ENCODE measurements at places on chromosomes 16 and 17.

- DNase-seq: no peak
Observed at GRCh38 chr17:1076299-1076981, 79.5 kb downstream of the TIMM22 start.

- no peak for DNase-seq
Observed at GRCh38 chr17:47934856-47935255, 6.5 kb upstream of the PNPO start.

- no peak for DNase-seq
Observed at GRCh38 chr17:70994194-70994593, 824.9 kb downstream of the KCNJ2 start.

- no peak for DNase-seq
Observed at GRCh38 chr17:10435096-10435495, 13.3 kb upstream of the MYH8 start.

DNA sequence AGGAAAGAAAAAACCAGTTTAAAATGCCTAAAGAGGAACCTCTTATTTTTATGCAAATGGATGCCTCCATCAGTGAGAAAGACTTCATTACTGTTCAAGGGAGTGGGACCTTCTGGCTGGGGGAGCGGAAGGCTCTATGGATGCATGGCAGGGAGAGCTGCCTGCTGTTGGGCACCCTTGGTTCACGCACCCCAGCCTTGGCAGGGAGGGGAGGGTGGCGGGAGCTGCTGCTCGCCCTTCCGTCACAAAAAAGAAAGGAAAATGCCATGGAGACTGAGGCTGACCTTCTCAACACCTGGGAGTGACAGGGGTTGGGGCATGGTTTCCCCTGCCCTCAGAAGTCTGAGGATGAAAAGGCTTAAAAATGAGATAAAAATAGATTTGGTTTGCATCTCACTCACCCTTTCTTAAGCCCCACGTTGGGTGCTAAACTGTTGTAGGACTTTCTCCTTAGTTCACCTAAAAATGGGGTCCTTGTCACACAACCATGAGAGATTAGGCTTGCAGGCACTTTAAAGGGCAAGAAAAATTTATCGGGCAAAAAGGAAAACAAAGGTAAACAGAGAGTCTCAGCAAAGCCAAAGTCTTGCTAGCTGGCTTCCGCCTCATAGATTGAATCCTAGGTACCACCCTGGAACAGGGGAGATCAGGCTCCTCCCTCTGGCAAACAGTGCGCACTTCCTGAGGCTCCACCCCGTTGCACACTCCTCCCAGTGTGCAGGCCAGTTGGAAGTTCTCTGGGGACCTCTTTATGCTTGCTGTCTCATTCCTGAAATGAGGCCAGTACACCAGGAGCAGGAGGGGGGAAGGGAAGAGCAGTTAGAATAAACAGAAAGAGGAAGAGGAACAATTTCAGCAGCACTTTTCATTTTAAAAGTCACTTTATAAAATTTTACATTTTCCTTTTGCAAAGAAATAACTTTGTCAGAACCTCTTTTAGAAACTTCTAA lies 31.6 kb downstream of the PHKB start:
- peak; percentile 9 for DNase-seq

- no peak for DNase-seq
Observed at GRCh38 chr16:46808997-46809396, 22.0 kb downstream of the C16orf87 start.

GRCh38 chr17:72901083-72901482 lies 191.4 kb downstream of the SLC39A11 start:
- DNase-seq: no peak

DNA sequence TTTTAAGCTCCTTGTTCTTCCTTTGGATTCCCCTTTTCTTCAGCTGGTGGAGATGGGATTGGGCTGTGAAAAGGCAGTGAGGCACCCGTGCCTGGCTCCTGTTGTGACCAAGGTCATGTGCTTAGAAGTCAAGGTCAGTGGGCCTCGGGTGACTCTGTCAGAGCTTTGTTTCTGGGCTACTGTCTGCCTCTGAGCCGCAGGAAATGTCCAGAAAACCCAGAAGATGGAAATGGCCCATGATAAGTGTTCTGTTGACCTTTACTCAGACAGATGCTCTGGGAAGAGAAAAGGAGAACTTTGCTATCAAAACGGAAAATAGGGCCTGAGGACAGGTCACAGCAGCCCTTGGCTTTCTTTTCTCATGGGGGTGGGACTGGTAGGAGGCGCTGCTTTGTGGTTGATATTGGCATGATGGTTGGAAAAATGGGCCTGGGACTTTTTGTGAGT lies 2.9 kb downstream of the ABCC1 start:
- DNase-seq: no peak

- no peak for DNase-seq
Observed at GRCh38 chr16:65386672-65387071, 264.8 kb upstream of the CDH11 start.

DNA sequence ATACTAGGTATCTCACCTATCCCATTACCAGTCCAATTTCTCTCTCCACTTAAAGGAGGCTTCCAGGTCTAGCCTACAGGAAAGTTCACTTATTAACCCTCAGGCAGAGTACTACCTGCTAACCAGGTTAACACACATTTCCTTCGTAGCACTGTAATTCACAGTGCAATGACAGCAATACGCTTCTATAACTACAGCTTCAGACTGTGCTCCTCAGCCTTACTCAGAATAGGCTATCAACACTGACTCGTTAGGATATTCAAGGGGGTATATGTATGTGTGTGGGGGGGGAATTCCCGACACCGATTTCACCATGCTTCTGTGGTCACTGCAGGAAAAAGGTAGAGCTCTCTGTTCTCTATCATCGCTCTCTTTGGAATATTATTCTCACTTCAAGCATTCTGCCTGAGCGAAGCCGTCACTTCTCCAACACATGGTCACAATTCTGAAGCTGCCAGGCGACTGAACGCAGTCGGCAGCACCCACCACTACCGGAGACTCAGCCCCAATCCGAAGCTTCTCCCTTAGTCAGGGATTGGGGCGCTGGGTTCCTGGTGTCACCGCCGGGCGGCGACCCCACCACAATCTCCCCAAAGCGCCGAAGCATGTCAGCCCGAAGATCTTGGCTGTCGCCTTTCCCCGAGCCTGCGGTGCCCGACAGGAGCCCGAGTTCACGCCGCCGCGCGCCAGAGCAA lies 618 bp downstream of the GGA3 start:
- DNase-seq: no peak

DNA sequence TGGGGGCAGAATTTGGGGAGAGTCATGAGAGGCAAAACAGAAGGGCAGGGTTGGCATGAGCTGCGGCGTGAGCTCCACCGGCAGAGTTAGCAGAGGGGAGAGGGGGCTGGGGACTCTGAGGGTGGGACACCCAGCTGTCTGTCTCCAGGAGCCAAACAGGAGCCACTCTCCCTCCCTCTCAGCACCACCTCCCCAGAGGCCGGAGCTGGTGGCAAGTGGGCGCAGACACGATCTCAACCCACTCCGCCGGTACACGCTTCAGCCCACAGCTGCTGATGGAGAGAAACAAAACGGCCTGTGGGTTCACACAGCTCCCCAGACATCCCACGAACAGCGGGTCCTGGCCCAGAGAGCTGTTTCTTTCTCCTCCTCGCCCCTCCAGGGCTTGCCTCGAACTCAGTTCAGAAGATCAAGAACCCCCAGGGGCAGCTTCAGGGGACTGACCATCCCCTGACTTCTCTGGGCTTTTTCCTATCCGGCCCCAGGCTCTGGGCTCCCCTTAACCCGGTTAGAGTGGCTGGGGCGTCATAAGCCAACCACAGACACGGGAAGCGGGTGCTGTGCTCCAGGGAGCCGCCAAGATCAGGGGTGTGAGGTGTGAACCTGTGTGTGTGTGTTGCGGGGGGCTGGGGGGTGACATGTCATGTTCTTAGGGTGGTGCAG lies 7.6 kb downstream of the RHBDF2 start:
- DNase-seq: no peak

- DNase-seq: no peak
Observed at GRCh38 chr17:68328676-68329075, 37.4 kb downstream of the ARSG start.

DNA sequence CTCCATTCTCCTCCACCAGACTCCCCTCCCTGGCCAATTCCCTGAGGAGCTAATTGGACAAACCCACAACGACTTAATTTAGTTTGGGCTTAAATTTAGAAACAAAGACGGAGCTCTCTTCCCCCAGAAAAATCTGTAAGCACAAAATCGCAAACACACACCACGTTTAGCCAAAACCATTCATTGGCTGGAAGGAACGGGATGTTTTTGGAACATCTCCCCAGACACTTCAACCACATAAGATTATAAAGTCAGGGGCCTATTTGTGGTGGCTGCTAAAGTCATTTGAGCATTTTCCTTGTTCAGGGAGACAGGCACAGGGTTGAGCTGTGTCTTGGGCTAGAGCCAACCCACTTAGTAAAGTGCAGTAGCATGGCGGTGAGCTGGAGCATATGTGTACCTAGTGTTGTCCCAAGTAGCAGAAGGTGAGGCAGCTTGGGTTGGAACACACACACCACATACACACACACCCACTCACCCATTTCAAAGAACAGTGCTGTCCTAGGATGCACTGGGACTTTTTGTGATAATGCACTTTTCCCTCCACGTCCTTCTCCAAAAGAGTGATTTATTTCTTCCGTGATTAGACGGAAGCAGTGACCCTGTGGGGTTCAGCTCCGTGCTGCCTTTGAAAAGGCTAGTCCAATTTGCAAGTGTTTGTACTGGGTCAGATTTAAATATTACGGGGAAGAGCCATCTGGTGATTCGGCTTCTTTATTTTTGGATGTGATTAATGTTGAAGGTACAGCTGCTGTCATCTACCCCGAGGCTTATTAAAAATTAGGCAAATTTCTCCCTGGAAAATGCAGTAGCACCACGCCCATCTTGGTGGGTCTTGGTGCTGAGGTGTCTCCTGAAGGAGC lies 32.2 kb downstream of the ELAC2 start:
- DNase-seq: no peak

GRCh38 chr17:7363311-7363710 lies 8.4 kb downstream of the TMEM95 start:
- no peak for DNase-seq

DNA sequence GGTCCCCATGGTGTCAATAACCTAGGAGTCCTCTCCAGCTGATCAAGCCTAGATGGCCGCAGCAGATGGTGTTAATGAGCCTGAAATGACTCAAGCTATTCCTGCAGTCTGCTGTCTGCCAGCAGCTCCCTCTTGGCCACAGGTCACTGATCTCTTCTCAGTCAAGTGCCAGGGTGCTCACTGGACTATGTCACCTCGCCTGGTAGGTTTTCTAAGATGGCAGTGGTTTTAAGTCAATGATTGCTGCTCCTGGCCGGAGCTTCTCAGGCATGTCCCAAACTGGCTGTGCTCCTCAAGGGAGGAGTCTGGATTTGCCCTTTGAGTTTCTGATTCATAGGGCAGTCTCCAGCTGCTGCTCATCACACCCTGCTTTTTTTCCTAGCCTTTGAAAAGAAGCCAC lies 58.6 kb upstream of the SHISA6 start:
- no peak for DNase-seq

DNA sequence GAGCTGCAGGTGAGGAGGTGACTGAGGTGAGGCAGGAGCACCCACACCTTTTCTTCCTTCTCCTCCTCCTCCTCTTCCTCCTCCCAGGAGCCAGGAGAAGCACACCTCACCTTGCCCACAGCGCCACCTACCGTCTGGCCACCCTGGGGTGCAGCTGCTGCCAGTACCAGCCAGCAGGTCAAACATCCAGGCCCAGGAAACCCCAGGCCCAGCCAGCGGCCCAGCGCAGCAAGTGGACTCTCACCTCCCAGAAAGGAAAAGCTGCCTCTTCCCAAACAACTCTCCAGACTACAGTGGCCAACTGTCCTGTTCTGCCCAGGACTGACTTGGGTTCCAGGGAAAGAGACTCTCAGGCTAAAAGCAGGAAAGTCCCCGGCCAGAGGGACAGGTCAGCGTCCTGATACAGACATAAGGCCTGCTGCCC lies 22.7 kb downstream of the PEMT start:
- DNase-seq: no peak

DNA sequence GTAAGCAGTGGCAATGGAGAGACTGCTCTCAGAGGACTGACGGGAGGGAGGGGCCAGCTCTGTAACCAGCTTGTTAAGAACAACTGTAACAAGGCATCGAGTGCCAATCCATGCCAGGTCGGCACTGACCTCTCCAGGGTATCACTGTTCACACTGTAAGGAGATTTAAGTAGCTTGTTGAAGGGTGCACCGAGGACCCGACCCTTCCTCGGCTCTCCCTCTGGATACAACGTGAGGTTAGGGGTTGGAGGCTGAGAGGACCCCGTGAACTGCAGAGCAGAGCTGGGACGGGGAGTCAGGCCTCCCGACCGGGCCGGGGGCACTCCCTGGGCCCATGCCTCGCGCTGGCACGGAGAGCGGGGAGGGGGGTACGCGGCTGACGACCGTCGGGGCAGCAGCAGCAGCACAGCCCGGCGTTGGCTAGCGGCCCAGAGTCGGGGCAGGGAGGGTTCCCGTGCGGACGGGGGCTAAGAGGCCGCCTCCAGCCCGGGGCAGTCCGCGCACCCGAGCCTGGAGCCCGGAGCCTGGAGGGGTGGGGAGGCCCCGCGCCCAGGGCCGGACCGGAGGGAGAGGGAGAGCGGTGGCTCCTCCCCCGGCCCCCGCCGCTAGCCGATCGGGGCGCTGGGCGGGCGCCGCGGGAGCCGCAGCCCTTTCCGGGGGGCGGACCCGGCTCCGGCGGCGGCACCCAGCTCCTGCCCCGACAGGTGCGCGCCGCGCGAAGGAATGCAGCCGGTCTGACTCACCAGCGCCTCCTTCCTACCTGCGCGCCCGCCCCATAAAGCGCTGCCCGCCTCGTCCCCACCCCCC lies at the start of gene ITGB4:
Gene ITGB4 (plus strand): TSS at position 804 of the 807 bp plus-strand sequence. CDS start 3,245 bp downstream, outside the sequence.
- DNase-seq: no peak

GRCh38 chr16:20380782-20381181 lies 23.8 kb downstream of the PDILT start:
- no peak for DNase-seq

GRCh38 chr16:48479329-48479728 lies 94.1 kb upstream of the SIAH1 start:
- DNase-seq: no peak

GRCh38 chr16:56874800-56875199 lies 9.8 kb downstream of the SLC12A3 start:
- no peak for DNase-seq

DNA sequence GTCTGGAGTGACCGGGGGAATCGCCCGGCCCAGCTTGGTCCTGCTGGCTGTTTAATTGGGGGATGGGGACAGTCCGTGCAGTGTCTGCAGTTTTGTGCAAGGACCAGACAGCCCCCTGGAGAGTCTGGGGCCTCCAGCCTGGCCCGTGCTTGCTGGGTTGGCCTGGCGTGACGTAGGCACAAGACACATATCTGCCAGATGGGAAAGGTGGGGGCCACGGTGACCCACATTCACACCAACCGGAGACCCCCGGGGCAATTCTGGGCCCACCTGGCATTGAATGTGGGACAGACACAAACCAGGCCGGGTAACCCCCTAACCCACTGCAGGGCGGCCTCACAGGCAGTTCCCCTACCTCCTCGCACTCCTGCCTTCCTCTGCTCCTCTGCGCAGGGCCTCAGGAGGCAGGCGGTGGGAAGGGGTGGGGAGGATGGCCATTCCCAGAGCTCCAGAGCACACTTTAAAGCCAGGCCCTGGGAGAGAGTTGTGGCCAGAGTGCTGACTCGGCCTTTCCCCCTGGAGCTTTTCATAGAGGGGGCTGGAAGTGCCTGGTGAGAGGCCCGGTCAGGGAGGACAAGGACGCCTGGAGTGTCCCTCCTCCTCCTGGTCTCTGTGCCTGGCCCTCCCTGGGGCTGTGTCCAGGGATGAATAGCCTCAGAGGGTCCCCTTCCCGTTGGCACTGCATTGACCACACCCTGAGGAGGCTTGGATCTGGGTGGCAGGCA lies 1.5 kb downstream of the MRC2 start:
- no peak for DNase-seq

Measured in amygdala (tissue), 56 donors.